ENCODE measurements at places on chromosomes 5 and 9.

- DNase-seq = no peak
These were observed 98.2 kb downstream of the PCSK5 start for GRCh38 chr9:75988663-75989062.

- no peak for DNase-seq
These were observed 123.9 kb upstream of the ABCA1 start for GRCh38 chr9:105051897-105052296.

DNA sequence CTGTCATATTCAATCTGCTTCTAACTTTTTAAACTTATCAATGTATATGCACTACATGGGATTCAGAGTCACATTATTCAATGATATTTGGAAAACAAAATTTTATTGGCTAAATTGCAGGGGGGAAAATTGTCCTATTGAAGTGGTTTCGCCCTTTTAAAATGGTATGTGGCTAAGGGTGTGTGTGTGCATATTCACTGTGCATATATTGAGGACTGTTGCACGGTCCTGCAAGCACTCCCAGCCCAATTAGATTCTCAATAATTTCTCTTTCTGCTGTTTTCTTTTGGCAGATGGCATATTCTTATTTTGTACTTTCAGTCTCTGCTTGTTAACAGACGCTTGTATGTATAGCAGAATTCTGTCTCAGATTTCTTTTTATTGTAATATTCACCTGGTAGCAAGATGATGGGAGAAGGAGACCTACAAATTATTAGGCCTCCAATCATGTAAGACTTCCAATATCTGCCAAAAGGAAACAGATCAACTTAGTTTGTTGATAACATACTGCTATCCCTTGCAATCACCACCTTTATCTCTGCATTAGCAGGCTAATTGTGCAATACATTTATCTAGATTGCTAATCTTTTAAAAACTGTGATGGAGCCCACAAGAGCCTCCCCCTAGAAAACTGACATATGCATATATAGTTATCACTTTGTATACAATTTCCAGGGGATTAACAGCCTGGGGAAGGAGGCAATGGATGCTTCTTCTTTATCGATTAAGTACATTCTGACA, 411.5 kb downstream of the PLK2 start:
- DNase-seq = no peak

GRCh38 chr9:2745560-2746380, 28.5 kb downstream of the KCNV2 start:
- DNase-seq = no peak

DNA sequence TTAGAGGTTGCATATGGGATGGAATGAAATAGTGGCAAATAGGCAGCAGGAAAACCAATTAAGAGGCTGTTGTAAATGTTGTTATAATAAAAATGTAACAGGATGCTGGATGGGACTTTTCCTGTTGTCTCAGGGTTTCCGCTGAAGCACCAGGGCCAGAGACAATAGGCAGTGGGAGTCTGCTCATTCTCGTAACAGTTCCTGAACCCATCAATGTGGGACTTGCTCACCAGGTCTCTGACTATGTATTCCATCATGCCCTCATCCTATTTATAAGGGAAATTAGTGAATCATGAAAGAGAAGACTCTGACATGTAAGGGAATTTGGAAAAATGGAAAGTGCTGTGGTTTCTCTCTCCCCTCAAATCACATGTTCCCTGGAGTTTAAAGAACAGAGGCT, 23.5 kb upstream of the SSBP2 start:
- no peak for DNase-seq

GRCh38 chr5:59608745-59609144, 284.8 kb downstream of the PDE4D start:
- no peak for DNase-seq

GRCh38 chr5:102832445-102832844, 77.3 kb downstream of the PAM start:
- DNase-seq = no peak

DNA sequence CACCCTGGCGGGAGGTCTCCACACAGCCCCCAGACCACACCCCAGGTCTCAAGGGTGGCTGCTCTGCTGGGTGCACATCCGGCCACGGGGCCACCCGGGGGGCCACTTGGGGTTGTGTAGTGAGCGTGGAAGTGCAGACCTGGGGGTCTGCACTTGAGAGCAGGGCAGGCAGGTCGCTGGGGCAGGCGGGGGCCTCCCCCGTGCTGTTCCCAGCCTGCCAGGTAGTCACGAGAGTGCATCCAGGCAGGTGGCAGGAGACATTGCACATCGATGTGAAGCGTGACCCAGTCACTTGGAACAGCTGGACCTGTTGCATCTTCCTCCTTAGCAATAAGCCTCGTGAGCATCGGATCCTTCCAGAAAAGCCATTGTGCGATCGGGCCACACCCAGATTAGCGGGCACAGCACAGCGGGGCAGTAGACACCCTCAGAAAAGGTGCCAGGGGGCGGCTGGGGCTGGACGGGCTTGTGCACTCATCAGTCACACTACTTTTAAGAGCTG, 4.8 kb upstream of the ENTPD8 start:
- DNase-seq = no peak

DNA sequence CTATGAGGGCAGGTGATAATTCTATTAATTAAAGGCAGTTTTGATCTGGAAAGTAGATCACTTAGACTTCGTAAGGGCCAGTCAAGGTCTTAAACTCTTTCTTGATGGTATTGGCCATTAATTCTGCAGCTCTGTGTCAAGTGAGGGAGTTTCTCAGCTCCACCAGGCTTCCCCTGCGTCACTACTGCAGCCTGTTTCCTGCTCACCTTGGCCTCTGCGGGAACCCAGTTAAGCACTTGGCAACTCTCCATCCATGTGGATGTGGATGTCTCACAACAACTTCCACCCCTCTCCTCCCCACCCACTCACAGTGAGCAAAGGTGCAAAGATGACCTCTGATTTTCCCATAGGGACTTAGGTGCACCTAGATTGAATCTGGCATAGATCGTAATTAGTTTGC, 191.6 kb downstream of the PLK2 start:
- no peak for DNase-seq

DNA sequence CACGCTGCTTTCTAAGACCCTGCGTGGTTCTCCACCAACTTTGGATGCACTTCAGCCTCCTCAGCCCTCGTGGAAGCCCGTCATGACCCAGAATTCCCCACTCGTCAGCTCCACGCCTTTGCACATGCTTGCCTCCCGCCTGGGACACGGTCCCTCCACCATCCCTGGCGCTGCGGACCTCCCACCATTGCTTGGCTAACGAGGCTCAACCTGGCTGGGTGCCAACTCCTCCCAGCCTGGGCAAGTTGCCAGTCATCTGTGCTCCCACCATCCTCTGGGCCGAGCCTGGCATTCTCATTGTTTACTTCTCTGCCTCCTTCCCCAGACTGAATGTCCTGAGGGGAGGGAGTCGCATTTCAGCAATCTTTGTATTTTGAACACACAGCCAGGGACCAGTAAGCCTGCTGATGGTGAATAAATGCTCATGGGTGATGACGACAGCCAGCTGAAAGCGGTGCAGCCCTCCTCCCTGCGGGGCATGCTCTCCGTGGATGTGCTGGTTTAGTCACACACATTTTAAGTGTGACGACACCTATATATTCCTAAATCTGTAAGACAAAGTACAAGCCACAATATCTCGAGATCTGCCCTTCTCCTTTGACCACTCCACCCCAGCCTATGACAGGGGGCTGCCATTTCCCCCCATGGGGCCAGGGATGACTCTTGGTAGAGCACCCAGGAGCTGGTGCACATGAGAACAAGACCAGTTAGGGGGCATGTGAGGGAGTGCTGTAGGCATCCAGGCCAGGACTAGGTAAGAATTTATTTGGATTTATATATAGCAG, 37.6 kb downstream of the ANKRD33B start:
- DNase-seq = no peak

GRCh38 chr5:148976569-148977381, 86.1 kb downstream of the SH3TC2 start:
- no peak for DNase-seq

GRCh38 chr5:171736976-171737891, 48.4 kb upstream of the SMIM23 start:
- DNase-seq = no peak

DNA sequence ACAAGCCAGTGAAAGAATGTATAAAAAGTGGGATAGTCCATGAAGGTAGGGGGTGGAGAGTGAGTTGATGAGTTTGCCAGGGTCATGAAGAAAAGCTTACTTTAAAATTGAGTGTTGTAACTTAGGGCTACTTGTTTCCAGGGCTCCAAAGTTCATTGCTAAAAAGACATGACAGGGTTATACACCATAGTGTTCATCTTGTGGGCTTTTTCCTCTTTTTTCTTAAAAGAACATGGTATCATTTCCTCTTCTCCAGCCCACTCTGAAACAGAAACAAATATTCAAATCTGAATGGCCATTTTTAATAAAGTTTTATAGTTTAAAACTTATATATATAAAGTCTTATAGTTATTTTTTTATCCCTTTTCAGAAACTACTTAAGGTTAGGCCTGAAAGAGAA, 115.7 kb upstream of the SMC2 start:
- DNase-seq = no peak

DNA sequence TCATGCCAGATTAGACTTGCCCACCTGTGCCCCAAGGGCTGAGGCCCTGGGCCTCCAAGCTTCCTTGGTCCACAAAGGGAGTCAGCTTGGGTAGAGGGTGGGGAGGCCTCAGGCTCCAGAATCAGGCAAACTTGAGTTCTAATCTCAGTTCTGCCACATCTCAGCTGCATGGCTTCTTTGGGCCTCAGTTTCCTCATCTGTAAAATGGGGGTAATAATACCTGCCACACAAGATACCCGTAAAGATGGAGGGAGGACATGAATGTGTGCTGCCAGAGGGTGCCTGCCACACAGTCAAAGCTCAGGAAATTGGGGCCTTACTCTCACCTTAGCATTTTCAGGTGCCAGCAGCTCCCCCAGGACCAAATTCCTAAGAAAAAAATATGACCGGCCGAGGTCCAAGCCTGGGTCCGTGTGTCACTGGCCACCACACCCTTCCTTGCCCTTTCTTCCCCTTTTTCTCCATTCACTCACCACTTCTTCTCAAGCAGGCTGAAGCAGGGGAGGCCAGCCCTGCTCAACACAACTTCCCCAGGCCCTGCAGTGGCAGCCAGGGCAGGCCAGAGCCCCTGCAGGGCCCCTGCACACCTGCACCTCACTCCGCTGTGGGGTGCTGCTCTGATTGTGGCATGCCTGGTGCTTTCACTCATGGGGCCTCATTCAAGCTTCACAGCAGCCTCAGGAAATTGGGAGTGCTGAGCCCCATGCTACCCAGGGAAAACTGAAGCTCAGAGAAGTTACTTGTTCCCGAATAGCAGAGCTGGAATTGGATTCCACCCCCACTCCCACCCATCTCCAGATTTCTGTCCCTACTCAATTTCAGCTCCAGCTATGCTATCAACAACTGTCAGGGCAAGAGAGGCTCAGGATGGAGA, 3.9 kb downstream of the RGS14 start:
- DNase-seq = no peak

DNA sequence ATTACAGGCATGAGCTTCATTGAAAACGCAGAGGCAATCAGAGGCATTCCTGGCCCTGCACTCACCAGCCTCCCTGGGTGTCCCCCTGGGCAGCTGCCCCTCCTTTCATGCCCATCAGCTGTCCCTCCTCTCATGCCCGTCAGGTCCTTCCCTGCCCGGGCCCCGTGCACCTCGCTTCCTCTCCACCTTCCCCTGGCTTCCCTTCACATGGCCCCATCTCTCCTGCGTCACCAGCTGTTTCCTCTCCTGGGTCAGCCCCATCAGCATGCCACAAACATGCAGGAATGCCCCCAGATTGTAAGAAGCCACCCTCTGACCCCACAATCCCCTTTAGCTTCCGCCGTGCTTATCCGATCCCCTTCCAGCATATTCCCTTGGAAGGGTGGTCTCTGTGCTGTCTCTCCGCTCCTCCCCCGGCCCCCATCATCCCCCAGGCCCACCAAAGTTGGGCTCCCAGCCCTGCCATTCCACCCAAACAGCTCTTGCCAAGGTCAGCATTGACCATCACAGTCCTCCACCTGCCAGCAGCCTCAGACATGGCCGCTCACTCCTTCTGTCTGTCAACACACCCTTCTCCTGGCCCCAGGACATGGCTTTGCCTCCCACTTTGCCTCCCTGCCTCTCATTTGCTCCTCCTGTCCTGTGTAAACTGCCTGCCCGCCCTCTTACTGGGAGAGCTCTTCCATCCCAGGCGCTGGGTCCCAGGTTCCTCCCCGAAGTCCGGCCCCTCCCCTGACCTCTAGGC, 98.6 kb upstream of the IER5L start:
- no peak for DNase-seq

- no peak for DNase-seq
These were observed 343.2 kb downstream of the TMEM232 start for GRCh38 chr5:110383231-110383630.

DNA sequence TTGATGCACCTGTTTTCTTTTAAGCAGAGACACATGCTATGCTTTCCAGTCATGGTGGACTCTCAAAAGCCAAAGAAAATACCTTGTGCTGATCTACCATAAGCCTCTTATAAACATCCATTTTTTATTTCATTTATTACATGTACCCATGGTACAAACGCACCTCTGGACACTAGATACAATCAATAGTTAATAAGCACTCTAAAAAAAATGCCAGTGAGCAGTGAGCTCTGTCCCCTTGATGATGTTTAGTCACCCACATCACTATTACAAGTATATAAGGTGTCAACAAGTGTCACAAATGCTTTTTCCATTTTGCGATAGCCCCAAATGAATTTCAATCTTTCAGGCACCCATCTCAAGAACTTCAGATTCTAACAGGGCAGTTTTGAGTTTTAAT, 5.9 kb downstream of the KLF4 start:
- DNase-seq = no peak

DNA sequence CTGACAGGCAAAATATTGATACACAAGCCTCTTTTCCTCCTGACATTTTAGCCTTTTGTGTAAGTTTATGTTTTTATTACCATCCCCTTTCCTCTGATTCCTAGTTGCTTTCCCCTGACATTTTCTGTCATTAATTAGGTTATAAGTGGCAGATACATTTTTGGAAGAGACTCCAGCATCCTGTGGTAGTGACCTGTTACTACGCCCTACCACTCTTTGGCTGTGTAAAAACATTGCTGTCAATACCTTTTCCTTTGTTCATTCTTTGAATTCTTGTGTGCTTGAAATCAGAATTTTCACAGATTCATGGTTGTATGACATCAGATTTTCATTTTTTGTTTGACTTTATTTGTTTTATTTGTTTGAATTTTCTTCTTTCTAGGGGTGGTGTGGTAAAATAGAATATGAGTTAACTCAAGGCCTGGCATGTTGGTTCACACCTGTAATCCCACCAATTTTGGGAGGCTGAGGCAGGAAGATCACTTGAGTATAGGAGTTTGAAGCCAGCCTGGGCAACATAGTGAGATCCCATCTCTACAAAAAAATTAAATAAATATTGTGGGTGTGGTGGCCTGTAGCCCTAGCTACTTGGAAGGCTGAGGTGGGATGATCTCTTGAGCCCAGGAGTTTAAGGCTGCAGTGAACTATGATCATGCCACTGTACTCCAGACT, 43.4 kb downstream of the UBE2R2 start:
- no peak for DNase-seq

GRCh38 chr5:119453040-119453373, 710 bp downstream of the HSD17B4 start:
- DNase-seq = no peak
